CD4-positive, CD25-positive, alpha-beta regulatory T cell (primary cell): ENCODE measurements at places on chromosomes 13 and 19. TPM values are rescaled to one million over a fixed set of nuclear protein-coding genes. Genes with fewer than 3 reads are reported as not detected.
A peak's percentile ranks its signal among the peaks of the same experiment; 100 is the strongest.

SPRED3 gene
- 0.06 TPM for polyA plus RNA-seq

CGB1 gene
- not detected for polyA plus RNA-seq

FOXO1 gene
- 115 TPM for polyA plus RNA-seq

MUC16 gene
- not detected for polyA plus RNA-seq

TJP3 gene
- polyA plus RNA-seq: 22.9 TPM

HSPB6 gene
- not detected for polyA plus RNA-seq

GRIN3B gene
- polyA plus RNA-seq: not detected

VAV1 gene
- polyA plus RNA-seq: 20.9 TPM

KANK2 gene
- polyA plus RNA-seq: 0.52 TPM

DNA sequence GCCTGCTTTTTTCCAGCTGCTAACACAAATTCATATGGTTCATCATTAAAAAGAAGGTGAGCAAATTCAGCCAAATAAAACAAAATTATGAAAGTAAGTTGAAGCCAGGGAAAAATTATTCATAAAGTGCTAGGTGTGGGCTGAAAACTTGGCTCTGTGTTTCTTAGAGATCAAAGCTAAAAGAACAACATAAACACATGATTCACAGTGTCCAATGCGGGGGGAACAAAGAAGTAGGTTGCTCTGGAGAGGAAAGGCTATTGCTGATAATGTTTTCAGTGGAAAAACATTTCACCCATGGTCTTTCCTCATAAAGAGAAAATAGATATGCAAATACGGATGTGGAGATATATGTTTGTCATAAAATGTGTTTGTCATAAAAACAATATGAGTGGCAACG lies 1691.5 kb upstream of the SLC10A2 start:
- no peak for DNase-seq
- H3K27me3 ChIP-seq: no peaks in the 10 kb centered on the region
- no peaks in the 10 kb centered on the region for H3K36me3 ChIP-seq

DNA sequence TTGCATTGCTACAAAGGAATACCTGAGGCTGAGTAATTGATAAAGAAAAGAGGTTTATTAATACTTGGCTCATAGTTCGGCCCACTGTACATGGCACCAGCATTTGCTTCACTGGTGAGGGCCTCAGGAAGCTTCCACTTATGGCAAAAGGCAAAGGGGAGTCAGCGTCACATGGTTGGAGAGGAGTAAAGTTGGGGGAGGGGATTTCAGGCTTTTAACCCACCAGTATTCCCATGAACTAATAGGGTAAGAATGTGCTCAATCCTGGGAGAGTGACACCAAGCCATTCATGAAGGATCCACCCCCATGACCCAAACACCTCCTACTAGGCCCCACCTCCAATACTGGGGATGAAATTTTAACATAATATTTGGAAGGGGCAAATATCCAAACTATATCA lies 82.5 kb upstream of the MYCBP2 start:
- no peaks in the 10 kb centered on the region for H3K36me3 ChIP-seq
- no peak for DNase-seq
- H3K27me3 ChIP-seq: no peaks in the 10 kb centered on the region
- H3K4me1 ChIP-seq: no peaks in the 10 kb centered on the region

DNA sequence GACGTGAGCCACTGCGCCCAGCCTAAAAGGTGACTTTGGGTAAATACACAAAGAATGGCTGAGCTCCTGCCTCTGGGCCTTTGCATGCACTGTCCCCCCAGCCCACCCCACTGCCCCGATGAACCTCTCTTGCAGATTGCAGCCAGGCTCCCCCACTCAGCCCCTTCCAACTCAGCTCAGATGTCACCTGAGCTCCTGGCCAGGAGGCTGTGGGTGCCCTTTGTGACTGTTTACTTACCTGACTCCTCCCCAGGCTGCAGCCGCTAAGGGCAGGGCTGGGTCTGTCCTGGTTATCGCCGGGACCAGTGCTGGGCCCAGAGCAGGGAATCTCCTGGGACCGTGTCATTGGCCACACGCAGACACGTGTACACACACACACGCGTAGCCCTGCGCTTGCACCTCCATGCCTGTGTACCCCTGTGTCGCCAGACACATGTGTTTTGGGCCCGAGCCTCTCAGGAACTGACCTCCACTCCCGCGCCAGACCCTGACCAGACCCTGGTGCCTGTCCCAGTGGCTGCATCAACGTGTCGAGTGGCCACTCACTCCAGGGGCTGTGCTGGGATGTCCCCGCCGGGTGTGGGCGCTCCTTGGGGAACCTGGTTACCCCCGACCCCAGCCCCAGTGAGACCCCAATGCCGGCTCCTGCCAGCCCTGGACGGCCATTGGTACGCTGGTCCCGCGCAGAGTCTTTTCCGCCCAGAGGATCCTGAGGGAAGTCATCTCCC lies 18.7 kb downstream of the EFNA2 start:
- no peaks in the 10 kb centered on the region for H3K36me3 ChIP-seq
- H3K4me1 ChIP-seq: no peaks in the 10 kb centered on the region
- no peak overlapping the region for H3K27ac ChIP-seq
- DNase-seq: no peak

- H3K4me1 ChIP-seq: peaks cover 23% of the 10 kb centered on the region
- no peak overlapping the region for H3K27ac ChIP-seq
- peak overlapping the region; percentile 62 for H3K4me3 ChIP-seq
- H3K36me3 ChIP-seq: no peaks in the 10 kb centered on the region
- H3K27me3 ChIP-seq: peaks cover 3% of the 10 kb centered on the region
Observed at GRCh38 chr19:18224525-18225354, 1.5 kb downstream of the PDE4C start.

GRCh38 chr19:41870401-41870873 lies 6.6 kb upstream of the CD79A start:
- peaks cover 25% of the 10 kb centered on the region for H3K36me3 ChIP-seq
- no peak for DNase-seq
- peaks cover 80% of the 10 kb centered on the region for H3K4me1 ChIP-seq
- no peak overlapping the region for H3K4me3 ChIP-seq
- peak overlapping the region; percentile 85 for H3K27ac ChIP-seq
- no peaks in the 10 kb centered on the region for H3K27me3 ChIP-seq

DNA sequence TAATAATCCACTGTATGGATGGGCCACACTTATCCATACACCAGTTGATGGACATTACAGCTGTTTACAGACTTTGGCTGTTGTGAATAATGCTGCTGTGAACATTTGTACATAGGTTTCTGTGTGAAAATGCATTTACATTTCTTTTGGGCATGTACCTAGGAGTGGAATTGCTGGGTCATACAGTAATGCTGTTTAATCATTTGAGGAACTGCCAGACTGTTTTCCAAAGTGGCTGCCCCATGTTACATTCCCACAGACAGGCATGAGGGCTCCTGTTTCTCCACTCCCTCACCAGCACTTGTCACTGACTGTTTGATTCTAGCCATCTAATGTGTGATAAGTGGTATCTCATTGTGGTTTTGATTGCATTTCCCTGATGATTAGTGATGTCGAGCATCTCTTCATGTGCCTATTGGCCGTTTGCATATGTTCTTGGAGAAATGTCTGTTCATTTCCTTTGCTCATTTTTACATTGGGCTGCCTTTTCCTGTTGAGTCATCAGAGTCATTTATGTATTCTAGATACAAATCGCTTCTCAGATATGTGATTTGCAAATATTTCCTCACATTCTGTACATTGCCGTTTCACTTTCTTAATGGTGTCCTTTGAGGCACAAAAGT lies 12.8 kb downstream of the TMEM255B start:
- no peaks in the 10 kb centered on the region for H3K4me1 ChIP-seq
- no peaks in the 10 kb centered on the region for H3K27me3 ChIP-seq
- H3K4me3 ChIP-seq: no peak overlapping the region
- DNase-seq: peak; percentile 47

GRCh38 chr13:102879793-102880499 lies 34.1 kb downstream of the ERCC5 start:
- no peaks in the 10 kb centered on the region for H3K4me1 ChIP-seq
- H3K36me3 ChIP-seq: peaks cover 31% of the 10 kb centered on the region
- H3K4me3 ChIP-seq: no peak overlapping the region

DNA sequence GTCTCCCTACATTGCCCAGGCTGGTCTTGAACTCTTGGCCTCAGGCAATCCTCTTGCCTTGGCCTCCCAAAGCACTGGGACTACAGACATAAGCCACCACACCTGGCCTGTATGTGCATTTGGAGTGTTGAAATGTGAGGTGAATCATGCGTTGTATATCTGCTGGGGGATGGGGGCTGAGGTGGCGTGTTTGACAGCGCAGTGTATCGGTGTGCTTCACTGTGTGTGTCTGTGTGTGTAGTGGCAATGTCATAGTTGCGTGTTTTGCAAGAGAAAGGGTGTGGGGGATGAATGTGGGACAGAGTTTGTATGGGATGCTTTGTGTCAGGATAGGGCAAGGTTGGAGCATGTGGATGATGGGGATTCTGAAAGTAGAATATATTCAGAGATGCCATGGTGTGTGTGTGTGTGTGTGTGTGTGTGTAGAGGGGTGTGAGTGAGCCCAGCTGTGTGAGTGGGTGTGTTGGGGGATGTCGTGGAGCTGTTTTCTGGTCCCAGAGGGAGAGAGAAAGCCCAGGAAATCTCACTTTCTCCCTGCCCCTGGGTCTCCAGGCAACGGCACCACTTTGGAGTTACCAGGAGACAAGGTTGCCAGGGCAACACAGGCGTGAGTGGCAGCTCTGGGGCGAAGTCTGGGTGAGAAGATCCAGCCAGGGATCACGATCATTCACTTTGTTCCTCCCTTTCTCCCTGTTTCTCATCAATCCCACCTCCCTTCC lies 1.1 kb upstream of the SWSAP1 start:
- DNase-seq: no peak
- peaks cover 40% of the 10 kb centered on the region for H3K4me1 ChIP-seq
- H3K36me3 ChIP-seq: peaks cover 5% of the 10 kb centered on the region
- no peaks in the 10 kb centered on the region for H3K27me3 ChIP-seq
- no peak overlapping the region for H3K27ac ChIP-seq

- peaks cover 18% of the 10 kb centered on the region for H3K4me1 ChIP-seq
- no peaks in the 10 kb centered on the region for H3K36me3 ChIP-seq
- H3K27ac ChIP-seq: peak overlapping the region; percentile 33
- H3K27me3 ChIP-seq: no peaks in the 10 kb centered on the region
Observed at GRCh38 chr19:11737964-11738745, 591 bp downstream of the ZNF823 start.

GRCh38 chr19:2173767-2174577 lies 10.2 kb downstream of the DOT1L start:
- no peak for DNase-seq
- H3K27ac ChIP-seq: no peak overlapping the region
- H3K36me3 ChIP-seq: peaks cover 3% of the 10 kb centered on the region
- no peaks in the 10 kb centered on the region for H3K27me3 ChIP-seq
- no peak overlapping the region for H3K4me3 ChIP-seq
- peaks cover 22% of the 10 kb centered on the region for H3K4me1 ChIP-seq

DNA sequence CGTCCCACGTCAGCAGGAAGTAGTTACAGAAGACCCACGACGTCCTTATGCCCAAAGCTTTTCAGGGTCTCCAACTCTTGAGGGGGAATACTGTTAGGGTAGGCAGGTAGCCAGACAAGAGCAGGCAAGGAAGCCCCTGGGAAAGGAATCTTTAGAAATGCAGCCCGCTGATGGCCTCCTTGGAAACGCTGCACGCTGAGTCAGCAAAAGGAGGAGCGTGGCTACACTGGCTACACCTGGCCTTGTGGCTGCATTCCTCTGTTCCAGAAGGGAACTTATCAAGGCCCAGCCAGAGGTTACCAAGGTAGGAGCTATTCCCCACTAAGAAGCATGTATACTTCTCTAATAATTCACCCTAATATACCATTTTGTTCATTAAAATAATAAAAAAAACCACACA lies 2.0 kb downstream of the ERVV-1 start:
- no peaks in the 10 kb centered on the region for H3K27me3 ChIP-seq
- no peak overlapping the region for H3K27ac ChIP-seq
- no peaks in the 10 kb centered on the region for H3K36me3 ChIP-seq
- DNase-seq: no peak

GRCh38 chr13:106691861-106692260 lies 123.9 kb upstream of the ARGLU1 start:
- no peaks in the 10 kb centered on the region for H3K36me3 ChIP-seq
- no peak overlapping the region for H3K4me3 ChIP-seq
- peaks cover 2% of the 10 kb centered on the region for H3K27me3 ChIP-seq
- H3K4me1 ChIP-seq: no peaks in the 10 kb centered on the region
- DNase-seq: no peak

GRCh38 chr19:4593409-4593851 lies 33.9 kb upstream of the SEMA6B start:
- H3K36me3 ChIP-seq: no peaks in the 10 kb centered on the region
- peaks cover 11% of the 10 kb centered on the region for H3K4me1 ChIP-seq
- H3K27me3 ChIP-seq: peaks cover 2% of the 10 kb centered on the region
- H3K27ac ChIP-seq: no peak overlapping the region
- H3K4me3 ChIP-seq: no peak overlapping the region
- no peak for DNase-seq

DNA sequence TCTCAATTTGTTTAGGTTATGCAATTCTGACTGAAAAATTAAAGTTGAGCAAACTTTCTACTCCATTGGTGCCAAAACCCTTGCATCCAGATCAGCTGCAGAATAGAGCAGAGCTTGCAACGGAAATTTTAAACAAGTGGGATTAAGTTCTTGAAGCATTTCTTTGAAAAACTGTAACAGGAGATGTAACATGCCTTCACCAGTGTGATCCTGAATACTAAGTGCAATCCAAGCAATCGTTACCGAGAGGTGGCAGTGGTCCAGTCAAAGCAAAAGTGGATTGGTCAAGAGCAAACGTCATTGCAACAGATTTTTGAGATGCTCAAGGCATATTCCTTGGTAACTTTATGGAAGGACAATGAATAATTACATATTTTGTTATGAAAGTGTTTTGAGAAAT lies 841.1 kb upstream of the SLITRK5 start:
- H3K4me3 ChIP-seq: no peak overlapping the region
- H3K4me1 ChIP-seq: no peaks in the 10 kb centered on the region
- no peak overlapping the region for H3K27ac ChIP-seq
- DNase-seq: no peak

DNA sequence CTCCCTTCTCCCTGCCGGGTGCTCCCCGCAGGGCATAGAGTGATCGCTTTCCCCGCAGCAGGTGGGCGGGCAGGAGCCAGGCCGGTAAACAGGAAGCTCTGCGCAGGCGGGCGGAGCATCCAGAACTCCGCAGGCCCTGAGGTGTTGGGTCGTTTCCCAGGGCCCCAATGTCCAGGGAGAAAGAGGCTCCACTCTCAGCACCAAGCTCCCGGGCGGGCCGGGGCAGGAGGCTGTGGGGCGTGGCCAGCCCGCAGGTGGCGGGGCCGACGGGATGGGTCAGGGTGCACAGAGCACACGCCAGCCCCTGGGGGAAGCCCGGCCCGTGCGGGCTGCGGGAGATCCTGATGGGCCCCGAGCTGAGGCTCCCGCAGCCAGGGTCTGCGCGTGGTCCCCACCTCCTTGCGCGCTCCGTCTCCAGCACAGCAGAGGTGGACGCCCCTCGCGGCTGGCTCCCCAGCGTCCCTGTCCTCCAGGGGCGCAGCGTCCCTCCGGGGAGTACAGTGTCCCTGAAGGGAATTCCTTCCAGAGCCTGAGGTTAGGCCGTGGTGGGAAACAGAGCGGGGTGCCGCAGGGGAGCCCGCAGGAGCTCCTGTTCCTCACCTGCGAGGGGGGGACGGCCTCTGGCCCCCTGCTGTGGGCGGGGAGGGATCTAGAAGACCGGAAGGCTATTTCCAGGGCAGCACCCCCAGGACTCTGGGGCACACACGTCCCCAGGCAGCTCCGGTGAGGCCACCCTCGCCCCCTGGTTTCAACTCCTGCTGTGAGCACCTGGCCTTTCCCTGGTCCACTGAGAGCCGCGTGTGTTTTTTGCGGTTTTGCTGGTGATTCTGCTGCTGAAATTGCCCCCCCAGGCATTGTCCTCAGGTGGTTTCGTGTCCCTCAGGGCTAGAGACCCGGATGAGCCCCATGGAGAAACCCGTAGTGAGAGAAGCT lies 12.2 kb downstream of the PIP5K1C start:
- H3K4me1 ChIP-seq: peaks cover 17% of the 10 kb centered on the region
- peak; percentile 38 for DNase-seq
- H3K27ac ChIP-seq: peak overlapping the region; percentile 66

- H3K27me3 ChIP-seq: no peaks in the 10 kb centered on the region
- DNase-seq: peak; percentile 68
- H3K36me3 ChIP-seq: peaks cover 19% of the 10 kb centered on the region
- H3K4me1 ChIP-seq: peaks cover 36% of the 10 kb centered on the region
- peak overlapping the region; percentile 61 for H3K4me3 ChIP-seq
Observed at GRCh38 chr19:16628984-16629691, 1.1 kb upstream of the MED26 start.
